ENCODE measurements at places on chromosomes 2 and 18.

GRCh38 chr2:78486565-78486964, 538.9 kb upstream of the REG3G start:
- ATAC-seq: no peak

DNA sequence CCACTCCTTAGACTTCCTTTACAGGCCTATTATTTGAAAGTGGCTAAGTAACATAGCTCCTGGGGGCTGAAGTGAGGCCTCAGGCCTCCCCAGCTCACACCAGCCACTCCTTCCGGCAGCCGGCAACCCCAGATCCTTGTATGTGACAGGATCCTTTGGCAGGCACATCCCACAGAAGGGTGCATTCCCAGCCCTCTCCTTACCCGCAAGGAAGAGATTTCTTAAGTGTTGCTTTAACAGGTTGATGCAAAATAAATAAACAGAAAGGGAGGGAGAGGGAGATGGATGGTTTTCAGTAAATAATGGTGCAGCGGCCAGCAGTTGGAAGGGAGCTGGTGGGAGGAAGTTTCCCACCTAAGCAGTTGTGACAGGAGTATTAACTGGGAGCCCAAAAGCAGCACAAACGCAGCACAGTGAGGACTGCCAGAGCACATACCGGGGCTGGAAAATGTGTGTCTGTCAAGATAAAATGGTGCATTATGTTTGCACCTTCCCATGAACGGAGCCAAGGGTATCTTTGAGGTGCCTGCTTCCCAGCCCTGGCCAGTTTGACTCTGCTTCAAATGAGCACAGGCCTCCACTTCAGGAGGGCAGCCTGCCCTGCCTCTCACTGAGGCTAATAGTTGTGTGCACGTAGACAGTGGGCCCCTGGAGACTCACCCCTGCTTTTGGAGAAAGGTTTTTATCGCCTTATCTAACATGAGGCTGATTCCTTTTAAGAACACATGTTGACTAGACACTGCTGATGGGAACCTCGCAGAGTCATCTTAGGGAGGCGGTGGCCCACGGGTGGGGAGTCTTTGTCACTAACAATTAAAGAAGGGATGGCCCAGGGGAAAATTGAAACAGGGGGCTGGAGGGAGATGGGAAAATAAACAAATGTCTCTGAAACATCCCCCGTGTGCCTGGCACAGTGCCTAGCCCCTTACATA, 32.8 kb downstream of the NRP2 start:
- ATAC-seq: no peak

DNA sequence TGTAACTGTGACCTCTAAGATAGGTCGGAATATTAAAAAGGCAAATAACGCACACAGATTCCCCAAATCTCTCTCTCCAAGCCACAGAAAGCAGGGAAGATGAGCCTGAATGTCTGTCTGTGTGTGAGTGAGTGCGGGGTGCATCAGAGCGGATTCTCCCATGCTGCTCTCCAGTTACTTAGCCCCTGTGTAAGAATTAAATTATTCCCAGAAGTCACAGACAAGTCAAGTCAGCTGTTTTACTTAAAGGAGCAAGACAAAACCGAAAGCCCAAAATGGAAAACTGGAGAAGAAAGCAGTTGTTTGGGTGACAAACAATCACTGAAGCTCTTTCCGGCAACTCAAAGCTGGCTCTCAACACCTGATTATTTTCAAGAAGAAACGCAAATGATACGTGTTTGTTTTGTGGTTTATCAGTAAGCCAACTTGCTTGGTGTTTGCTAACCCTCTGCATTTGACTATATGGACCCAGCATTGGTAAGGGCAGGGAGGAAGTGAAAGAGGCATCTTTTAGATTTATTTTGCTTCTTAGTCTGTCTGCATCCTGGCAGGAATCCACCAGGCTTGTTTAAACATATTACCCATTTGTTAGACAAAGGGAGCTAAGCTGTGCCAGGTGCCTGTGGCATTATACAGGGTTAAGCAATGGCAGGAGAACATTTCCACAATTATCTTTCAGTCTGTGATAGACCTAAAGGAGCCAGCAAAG, 121.5 kb upstream of the CREB1 start:
- no peak for ATAC-seq

- ATAC-seq: no peak
Observed at GRCh38 chr2:203510256-203510940, 24.7 kb downstream of the RAPH1 start.

- no peak for ATAC-seq
Observed at GRCh38 chr2:64192664-64193105, 48.5 kb upstream of the PELI1 start.

DNA sequence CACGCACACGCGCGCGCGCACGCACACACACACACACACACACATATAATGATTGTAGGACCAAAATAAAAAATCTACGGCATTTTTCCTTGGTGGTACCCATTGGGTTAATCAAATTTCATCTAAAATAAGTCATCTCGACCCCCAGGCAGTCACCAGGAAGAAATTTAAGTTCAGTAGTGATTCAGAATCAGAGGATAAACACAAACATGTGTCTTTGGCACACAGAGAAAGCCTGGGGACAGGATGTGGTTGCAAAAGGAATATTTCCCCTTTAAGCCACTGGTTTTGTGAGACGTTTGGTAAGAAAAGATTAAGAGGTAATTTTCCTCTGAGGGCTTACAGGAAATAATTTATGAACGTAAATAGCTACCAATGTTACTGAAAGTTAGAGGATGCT, 171.6 kb upstream of the PIEZO2 start:
- ATAC-seq: no peak

Measured in activated CD4-positive, CD25-positive, alpha-beta regulatory T cell treated with anti-CD3 and anti-CD28 coated beads, Interleukin-2, amount 50 U/mL, for 24 hours (primary cell).